ENCODE measurements at places on chromosomes 16 and 17.

- DNase-seq: no peak
Observed at GRCh38 chr17:36714789-36715188, 113.4 kb downstream of the MRM1 start.

GRCh38 chr16:66251476-66252160 is 114.9 kb upstream of the CDH5 start:
- no peak for DNase-seq

- DNase-seq: peak; percentile 42
Observed at GRCh38 chr16:15509593-15510535, 75.5 kb downstream of the BMERB1 start.

DNA sequence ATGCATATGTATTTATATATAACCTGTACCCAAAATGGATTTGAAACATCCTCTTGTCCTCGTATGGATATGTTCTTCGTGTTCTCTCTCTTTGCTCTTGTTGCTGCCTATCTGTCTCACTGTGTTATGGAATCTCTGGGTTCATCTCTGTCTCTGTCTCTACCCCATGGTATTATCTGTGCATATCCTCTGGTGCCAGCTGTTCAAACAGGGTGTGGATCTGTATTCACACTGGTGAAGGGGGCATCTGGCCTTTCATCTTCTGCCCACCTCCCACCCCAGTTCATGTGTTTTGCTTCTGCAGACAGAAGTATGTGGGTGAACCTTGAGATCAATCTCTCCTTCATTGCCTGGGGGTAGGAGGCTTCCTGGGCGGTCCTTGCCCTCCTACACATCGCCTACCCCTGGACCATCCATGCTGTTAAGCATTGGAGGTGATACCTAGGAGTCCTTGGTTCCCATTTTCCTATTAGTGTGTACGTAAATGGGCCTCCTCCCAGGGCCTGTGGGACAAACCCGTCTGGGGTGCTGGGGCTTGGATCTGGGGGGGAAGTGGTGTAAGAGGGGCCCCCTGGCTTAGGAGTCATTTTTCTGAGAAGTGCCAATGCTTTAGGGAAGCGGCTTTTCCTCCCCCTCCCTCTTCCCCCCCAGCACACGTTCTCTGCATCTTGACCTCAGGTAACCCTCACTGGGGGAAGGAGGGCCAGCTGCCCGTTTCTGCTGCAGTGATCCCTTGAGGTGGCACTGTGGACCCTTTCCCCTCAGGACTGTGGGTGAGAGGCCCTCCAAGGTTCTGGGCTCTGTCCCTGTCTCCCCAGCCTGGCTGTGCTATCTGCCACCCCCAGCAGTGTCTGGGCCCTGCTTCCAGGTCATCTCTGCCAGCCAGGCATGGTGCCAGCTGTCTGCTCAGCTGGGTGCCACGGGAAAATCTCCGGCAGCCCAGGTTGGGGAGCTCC is 21.1 kb downstream of the RARA start:
- DNase-seq: peak; percentile 55

DNA sequence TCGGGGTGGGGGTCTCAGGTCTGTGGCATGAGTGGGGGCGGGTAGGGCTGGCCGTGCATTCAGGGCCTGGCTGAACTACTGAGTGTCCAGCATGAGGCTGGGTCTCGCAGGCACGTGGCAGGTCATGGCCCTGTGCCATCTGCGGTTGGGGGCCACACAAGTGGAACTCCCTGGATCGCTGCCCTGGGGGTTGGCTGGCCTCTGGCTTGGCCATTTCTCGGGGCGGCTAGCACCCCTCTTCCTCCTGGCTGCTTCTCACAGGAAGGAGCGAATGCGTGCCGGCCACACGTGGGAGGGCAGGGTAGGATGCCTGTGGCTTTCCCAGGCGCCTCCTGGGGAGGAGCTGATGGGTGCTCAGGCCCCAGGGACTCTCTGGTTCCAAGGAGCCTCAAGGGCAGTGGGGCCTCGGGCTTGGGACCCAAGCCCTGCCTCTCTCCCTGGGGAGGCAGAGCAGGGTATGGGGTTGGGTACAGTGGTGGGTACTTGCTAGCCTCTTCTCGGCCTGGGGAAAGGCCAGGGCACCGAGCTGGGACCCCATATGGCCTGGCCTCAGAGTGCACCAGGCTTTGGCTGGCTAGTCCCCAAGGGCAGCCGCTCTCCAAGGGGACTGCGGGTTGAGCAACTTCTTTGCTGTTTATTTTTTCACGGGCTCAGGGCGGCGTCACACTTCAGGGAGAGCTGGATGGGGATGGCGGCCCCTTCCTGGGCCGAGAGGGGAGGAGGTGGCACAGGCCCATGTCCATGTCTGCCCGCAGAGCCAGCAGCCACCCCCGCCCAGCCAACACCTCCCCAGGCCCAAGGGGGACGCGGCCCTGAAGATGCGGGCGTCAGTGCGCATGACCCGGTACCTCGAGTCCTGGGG is 37.5 kb downstream of the ADCY7 start:
- no peak for DNase-seq

DNA sequence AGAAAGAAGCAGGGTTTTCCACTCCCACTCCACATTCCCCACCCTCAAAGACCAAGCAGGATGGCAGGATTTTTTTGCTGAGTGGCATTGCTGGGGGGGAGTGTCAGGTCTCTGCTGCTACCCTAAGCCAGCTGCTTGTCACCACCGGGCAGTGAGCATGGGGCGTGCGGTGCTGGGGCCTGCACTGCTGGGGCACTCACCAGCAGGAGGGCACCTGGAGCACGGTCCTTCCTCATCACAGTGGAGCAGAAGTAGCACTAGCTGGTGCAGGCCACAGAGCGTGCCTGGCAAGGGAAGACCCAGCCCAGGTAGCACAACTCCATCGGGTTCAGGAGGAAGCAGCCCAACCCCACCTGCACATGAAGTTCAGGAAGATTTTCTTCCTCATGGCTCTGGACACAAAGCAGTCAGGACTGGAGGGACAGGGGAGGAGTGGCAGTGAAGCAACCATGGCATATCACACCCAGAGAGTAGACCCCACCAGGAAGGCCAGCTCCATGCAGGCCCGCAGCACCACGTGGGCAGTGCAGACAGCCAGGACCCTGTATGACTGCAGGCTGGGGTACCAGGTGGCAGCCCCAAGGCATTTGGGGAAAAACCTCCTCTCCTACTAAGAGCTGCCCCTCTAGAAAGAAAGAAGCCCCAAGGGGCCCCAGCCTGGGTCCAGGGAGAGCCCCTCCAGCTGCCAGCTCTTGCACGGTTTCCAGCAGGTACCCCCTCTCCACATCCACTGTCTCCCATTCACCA is 16.7 kb upstream of the MYO18A start:
- DNase-seq: no peak

GRCh38 chr16:31202414-31203375 is at the start of gene PYCARD:
PYCARD (minus strand) TSS chr16:31202760; CDS start chr16:31202690, 70 bp downstream.
- DNase-seq: peak; percentile 58

GRCh38 chr17:9329251-9329921 is 246.2 kb downstream of the STX8 start:
- no peak for DNase-seq

DNA sequence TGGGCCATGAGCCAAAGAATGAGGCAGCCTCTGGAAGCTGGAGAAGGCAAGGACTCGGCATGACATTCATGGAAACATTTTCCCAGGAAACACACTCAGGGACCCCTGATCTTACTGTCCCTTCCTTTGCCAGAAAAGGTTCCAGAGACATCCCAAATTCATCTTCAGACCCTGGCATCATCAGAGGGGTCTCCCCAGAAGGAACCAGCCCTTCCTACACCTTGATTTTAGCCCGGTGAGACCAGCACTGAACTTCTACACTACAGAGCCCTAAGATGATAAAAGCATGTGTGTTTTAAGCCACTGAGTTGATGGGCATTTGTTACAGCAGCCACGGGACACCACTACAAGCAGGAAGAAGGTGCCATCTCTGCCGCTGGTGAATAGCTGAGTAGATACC is 262.3 kb downstream of the C16orf95 start:
- no peak for DNase-seq

GRCh38 chr16:12392585-12393091 is 411.0 kb downstream of the CPPED1 start:
- no peak for DNase-seq
